ENCODE measurements at places on chromosomes 6 and 20.

DNA sequence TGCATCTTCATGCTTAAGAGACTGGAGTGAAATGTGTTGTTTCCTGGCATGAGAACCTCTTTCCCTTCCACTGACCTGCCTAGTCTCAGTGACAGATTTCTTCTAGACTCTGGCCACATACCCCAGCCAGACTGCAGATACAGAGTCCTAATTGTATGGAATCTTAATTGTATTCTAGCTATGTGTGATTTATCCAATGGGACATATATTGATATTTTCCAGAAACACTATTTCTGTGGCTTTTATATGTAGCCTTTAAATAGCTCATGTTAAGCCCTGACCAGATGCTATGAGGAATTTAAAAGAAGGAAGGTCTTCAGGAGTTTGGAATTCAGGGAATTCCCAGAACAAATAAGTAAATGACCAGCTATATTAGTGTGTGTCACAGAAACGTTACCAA, 99.0 kb downstream of the FIG4 start:
- no peak for DNase-seq

- no peak for DNase-seq
These were observed 348.9 kb upstream of the AGPAT4 start for GRCh38 chr6:161622779-161623178.

GRCh38 chr20:49281059-49281912, 3.4 kb upstream of the ZNFX1 start:
- peak; percentile 61 for DNase-seq

GRCh38 chr20:51541189-51542032, 1.1 kb downstream of the NFATC2 start:
- no peak for DNase-seq

GRCh38 chr20:17750722-17751045, 50.9 kb downstream of the BANF2 start:
- no peak for DNase-seq

DNA sequence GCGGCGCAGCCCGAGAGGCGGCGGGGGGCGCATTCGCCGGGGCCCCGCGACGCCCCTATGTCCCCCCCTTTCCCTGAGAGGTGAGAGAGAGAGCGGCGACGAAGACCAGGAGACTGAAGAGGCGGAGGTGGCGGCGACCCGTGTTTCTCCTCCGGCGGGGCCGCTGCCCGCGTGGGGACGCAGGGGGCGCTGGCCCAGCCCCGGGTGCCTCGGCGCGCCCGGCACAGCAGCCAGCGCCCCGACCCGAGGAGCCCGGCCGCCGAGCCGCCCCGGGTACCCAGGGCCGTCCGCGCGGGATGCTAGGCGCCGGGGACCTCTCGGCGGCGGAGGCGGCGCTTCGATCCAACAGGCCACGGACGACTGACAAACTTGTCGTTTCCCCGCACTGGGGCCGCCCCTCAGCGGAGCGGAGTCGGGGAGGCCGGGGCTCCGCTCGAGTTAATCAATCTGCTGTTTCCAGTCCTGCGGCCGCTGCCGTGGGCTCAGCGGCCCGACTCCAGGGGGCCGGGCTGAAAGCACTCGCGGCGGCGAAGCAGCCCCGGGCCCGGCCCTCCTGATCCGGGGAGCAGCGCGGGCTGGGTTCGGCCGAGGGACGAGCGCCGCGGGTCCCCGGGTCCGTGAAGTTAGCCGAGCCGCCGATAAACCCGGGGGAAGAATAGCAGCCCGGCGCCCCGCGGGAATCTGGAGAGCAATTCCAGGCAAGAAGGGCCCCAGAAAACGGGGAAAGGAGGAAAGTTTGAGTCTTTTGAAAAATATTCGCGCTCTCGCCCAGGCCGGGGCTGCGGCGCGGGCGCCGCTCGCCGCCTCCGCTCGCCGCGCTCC, 631 bp downstream of the MDGA1 start:
- DNase-seq: peak; percentile 66

DNA sequence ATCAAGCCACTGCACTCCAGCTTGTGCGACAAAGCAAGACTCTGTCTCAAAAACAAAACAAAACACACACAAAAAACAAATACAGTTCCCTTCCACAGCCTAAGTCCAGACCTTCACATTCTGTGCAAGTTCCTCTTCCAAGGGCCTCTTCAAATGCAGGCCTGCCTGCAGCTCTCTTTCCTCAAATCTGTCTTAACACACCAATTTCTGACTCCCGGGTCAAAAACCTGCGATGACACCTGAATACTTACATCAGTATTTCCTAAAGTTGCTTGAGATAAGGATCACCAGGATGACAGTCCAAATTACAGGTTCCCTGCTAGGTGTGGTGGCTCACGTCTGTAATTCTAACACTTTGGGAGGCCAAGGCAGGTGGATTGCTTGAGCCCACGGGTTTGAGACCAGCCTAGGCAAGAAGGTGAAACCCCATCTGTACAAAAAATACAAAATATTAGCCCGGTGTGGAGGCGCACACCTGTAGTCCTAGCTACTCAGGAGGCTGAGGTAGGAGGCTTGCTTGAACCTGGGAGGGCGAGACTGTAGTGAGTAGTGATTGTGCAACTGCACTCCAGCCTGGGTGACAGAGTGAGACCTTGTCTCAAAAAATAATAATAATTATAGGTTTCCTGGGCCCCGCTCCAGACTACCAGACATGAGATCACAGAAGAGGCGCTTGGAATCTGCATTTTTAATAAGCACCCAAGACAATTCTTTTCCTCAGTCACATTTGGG, 8.8 kb upstream of the PARD6B start:
- no peak for DNase-seq

DNA sequence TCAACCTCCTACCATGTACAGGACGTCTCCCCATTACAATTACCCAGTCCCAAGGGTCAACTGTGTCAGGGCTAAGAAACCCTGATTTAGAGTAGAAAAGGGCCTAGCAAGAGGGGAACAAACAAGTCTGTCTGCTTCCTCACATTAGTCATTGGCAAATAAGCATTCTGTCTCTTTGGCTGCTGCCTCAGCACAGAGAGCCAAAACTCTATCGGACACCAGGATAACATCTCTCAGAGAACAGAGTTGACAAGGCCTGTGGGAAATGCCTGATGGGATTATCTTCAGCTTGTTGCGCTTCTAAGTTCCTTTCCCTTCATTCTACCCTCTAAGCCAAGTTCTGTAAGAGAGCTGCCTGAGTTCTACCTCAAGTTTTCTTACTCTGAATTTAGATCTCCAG, 19.0 kb upstream of the VSX1 start:
- no peak for DNase-seq

DNA sequence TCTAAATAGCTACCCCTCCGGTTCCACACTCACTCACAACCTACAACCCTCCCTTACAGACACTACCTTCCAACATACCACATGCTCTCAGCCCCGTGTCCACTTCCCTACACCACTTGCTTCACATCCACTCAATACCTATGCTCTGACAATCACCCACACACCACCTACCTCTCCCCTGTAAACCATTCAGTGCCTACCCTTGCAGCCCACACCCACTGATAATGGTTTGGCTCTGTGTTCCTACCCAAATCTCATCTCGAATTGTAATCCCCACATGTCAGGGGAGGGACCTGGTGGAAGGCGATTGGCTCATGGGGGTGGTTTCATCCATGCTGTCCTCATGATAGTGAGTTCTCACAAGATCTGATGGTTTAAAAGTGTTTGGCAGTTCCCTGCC, 9.8 kb upstream of the ZNF343 start:
- no peak for DNase-seq

GRCh38 chr20:25341716-25342680, 48.6 kb downstream of the ABHD12 start:
- peak; percentile 68 for DNase-seq

GRCh38 chr20:34987288-34988190, 31.9 kb downstream of the MYH7B start:
- DNase-seq: no peak

- DNase-seq: no peak
These were observed 513.2 kb upstream of the MAN1A1 start for GRCh38 chr6:119862719-119863118.

- no peak for DNase-seq
These were observed 164.7 kb downstream of the LINC00237 start for GRCh38 chr20:20941468-20941889.

GRCh38 chr20:21302664-21303060, 469 bp upstream of the XRN2 start:
- DNase-seq: no peak

- no peak for DNase-seq
These were observed 51.2 kb downstream of the CFAP61 start for GRCh38 chr20:20103486-20103885.

GRCh38 chr6:160274871-160275510, 16.4 kb upstream of the SLC22A2 start:
- DNase-seq: no peak

GRCh38 chr20:21101932-21102575, 4.1 kb downstream of the LINC00237 start:
- DNase-seq: no peak

GRCh38 chr6:166277018-166277417, 31.2 kb downstream of the PRR18 start:
- DNase-seq: peak; percentile 20

DNA sequence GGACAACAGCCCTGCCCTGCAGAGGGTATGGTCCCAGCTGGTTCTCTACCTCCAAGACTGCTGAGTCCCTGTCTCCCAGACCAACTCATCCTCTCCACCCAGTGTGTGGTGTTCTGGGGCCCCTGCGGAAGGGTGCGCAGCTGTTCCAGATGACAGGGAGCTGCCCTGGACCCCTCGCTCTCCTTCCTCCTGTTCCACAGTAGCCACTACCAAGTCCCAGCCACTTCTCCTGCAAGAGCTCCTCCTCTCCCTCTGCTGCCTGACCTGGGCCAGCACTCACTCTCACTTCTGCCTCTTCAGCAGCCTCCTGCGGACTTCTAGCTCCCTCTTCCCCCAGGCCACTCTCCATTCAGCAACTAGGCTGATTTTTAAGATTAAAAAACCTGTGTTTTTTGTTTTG, 40.1 kb upstream of the TMEM181 start:
- no peak for DNase-seq

DNA sequence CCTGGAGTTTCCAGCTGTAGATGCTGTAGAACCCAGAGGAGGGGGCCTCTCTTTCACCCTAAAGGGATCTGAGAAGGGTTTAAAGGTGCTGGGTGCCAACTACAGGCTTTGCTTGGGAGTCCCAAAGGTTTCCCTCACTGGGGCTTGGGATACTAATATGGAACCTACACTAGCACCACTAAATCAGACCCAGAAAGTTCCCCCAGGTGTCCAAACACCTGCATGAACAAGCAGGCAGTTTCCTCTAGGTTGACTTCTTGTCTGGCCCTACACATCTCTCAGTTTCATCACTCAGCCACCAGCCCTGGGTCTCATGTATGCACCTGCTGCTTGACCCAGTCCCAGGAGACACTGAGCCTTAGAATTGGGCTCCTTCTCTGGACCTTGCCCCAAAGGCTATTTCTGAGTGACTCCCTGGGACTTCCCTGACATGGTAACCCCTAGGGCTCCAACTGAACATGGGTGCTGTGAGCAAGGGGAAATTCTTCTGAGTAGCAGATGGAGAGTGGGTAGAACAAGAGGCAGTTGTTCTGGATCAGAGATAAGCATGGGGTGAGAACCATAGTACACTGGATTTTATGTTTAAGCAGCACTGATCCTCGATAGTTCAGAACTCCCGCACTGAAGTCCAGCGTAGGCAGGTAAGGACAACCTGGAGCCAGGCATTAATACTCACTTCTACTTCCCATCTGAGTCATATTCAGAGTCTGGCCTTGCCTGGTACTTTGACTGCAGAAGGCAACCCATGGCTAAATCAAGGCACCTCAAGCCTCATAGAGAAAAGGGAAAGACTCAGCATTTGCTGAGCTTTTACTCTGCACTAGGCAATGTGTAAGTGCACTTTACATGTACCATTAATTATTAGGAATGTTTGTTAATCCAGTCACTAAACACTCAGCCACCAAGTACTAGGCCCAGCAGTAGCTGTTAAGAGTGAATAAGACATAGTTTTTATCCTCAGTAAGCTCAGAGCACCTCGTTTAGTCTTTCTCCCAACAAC, 16.8 kb downstream of the BCL2L1 start:
- DNase-seq: no peak

GRCh38 chr6:157535340-157536222, 154.6 kb downstream of the ZDHHC14 start:
- peak; percentile 24 for DNase-seq

- no peak for DNase-seq
These were observed 286.0 kb upstream of the CDH4 start for GRCh38 chr20:60966031-60966430.

- no peak for DNase-seq
These were observed 21.6 kb downstream of the NAPB start for GRCh38 chr20:23399568-23400241.

- DNase-seq: peak; percentile 67
These were observed 148.0 kb downstream of the TMEM200A start for GRCh38 chr6:130513770-130514169.

- no peak for DNase-seq
These were observed 414.3 kb downstream of the TFAP2A start for GRCh38 chr6:10000551-10000950.
